ENCODE measurements at places on chromosomes 6 and 20.

- DNase-seq = peak; percentile 27
These were observed 698 bp downstream of the FAM210B start for GRCh38 chr20:56359212-56360132.

- DNase-seq = no peak
These were observed 32.5 kb downstream of the NDUFAF5 start for GRCh38 chr20:13817342-13817741.

DNA sequence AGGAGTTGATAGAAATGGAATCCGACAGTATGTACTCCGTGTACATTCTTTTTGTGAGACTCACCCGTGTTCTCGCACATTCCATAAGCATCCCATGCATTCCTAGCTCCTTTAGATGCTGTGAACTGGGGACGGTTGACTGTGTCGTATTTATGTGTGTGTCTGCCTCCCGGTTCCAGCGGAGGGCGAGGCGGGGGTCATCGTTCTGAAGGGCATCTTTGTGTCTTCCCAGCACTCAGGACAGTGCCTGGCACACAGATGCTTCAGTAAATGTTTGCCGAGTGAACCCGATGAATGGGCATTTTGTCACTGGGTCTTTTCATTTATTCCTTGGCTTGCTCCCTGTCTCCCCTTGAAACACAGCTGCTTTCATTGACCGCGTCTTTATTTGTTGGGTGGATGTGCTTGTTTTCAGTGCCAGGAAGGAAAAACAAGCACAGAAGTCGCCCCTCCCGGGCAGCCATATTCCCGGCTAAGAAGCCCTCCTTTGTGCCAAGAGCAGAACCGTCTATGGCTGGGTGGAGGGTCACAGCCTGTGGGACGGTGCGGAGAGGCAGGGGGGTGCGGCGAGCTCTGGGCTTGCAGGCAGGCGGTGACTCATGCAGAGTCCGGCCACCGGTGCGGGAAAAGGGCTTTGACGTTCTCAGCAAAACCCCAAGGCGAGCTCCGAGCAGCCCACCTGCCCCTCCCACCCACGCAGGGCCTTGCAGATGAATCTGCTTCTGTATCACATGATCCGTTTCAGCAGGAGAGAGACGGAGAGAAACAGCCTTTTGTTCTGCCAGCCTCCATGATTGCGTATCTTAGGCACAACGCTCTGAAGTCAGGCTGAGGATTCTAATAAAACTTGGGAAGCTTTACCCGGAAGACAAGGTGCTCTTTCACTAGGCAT lies 11.2 kb upstream of the PSMG4 start:
- peak; percentile 52 for DNase-seq

GRCh38 chr20:953742-954141 lies 37.6 kb upstream of the ANGPT4 start:
- peak; percentile 46 for DNase-seq

DNA sequence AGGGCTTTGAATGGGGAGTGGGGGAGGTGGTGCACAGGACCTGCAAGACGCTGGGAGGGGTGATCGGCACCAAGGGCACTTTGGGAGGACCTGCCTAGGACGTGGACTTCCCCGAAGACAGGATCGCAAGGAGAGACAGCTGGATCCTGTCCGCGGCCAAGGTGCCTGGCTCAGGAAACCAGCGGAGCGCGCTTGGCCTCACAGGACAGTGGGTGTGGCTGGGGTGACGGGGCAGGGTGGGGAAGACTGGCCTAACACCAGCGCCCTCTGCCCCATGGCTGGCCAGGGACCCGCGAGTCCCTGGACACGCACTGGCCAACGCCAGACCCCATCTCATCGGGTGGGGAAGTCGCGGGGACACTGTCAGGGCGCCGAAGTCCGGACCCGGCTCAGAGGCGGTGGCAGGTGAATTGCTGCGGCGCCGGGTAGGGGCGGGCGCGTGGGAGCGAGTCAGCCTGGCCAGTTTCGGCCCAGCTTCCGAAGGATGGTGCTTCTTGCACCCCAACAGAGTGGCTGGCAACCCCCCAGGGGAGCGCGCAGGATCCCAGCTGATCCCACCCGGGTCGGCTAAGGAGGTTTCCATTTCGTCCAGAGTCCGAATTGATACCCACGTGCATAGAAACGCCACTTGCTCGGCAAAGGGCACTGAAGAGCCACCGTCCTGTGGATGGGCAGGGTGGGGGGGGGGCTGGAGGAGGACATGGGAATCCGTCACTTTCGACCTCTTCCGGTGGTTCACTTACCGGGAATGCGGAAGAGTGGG lies 785 bp upstream of the THBD start:
- DNase-seq = peak; percentile 32

DNA sequence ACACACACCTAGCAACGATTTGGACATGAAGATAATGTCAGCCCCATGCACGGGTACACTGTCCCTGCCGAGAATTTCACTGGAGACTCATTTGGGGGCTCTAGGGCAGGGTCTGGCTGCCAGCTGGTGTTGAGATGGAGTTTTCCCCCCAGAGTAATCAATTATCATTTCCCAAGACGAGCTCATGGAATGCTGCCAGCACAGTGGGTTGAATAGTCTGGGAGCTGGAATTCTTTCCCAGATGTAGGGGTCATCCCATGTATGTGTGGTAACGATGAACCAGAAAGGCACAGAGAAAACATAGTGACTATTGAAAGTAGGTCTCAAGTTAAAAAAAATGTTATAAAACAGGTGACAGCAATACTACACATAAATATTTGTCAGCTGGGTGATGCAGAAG lies 579.9 kb downstream of the MAFB start:
- DNase-seq = no peak

- no peak for DNase-seq
These were observed 199.6 kb downstream of the TTLL2 start for GRCh38 chr6:167524261-167525111.

- peak; percentile 39 for DNase-seq
These were observed 70.3 kb downstream of the PKHD1 start for GRCh38 chr6:52016915-52017748.

DNA sequence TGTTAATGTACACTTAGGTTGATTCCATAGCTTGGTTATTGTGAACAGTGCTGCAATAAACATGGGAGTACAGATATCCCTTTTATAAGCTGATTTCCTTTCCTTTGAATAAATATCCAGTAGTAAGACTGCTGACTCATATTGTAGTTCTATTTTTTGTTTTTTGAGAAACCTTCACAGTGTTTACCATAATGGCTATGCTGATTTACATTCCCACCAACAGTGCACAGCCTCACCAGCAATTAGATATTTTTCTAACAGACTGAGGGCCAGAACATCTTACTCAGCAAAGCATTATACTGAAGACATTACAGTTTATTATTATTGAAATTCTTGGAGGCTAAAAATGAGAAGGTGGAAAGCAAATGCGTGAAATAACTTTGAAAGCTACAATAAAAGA lies 187.3 kb upstream of the HEY2 start:
- DNase-seq = no peak

GRCh38 chr6:11702500-11703130 lies 76.0 kb downstream of the ADTRP start:
- DNase-seq = no peak

DNA sequence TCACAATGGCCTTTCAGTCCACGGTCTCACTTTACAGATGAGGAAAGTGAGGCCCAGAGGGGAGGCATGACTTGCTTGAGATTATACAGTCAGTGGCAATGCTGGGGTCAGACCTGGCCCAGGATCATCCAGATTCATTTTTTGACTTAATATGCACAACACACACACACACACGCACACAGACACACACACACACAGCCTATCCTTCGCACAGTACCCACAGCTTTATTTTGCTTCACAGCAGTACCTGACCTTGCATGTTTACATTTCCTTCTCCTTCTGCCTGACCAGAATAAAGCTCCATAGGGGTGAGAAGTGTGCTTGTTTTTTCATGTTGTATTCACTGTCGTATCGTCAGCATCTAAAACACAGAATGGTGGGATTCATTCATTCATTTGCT lies 79.8 kb downstream of the VEGFA start:
- DNase-seq = no peak

- DNase-seq = no peak
These were observed 117.2 kb downstream of the LCA5 start for GRCh38 chr6:79420054-79420453.

- no peak for DNase-seq
These were observed 262.3 kb downstream of the CDH4 start for GRCh38 chr20:61514396-61514795.

DNA sequence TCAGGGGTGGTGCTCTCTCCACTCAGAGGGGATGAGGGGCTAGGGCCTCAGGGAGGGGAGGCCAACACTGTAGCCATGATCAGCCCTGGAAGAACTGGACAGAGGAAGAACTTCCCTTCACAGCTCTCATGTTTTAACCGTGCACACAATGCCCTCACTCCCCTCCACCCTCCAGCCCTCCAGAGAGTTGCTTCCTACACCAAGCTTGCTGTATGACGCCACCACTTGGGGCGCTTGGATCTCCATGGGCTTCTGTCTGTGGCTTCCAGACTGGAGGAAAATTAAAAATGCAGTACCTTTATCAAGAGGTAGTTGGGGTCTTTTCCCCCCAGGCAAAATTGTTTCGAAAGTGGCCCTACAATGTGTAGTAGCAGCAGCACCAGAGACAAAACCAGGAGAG lies 48.4 kb downstream of the ARHGAP40 start:
- DNase-seq = no peak

DNA sequence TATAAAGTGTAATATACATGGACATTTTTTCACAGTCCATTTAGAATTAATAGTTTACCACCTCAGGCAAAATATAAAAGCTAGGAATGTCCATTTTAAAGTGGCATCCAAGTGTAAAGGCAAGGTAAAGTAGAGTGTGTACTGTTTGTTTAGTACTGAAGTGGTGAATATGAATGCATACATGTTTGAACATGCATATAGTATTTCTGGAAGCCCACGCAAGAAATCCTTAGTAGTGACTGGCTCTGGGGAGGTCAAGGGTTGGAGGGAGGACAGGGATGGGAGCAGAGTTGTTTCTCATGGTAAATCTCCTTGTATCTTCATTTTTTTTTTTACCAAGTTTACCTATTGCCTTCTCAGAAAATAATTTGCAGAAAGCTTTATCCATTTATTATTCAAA lies 129.2 kb downstream of the UNC5CL start:
- no peak for DNase-seq

DNA sequence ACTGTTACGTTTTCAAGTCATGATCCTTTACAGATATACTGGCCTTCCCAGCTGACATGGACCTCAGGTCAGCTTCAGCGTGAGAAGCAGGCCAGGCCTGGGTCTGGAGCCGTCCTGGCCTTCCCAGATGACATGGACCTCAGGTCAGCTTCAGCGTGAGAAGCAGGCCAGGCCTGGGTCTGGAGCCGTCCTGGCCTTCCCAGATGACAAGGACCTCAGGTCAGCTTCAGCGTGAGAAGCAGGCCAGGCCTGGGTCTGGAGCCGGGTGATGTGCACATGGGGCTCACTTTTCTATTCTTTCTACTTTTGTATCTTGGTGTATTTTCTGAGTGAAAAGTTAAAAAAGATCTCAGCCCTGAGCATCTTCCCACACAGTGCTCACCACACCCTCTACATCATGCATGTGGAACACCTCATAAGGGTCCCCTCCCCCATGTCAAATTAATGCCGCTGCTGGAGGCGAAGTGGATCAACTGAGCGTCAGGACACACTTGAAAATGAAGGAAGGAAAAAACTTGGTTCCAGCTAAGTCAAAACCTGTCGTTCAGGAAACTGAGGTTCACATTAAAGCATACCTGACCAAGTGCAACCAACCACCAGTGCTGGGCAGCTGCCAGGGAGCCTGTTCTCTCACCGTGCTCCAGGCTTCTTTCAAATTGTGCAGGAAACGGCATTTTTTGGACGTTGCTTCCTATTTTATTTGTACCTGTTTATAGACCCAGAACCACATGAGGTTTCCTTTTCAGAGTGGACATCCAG lies 32.2 kb downstream of the KIF25 start:
- DNase-seq = no peak

GRCh38 chr6:98323605-98324004 lies 510.8 kb upstream of the POU3F2 start:
- DNase-seq = no peak

GRCh38 chr20:58566981-58567380 lies 51.8 kb upstream of the APCDD1L start:
- no peak for DNase-seq

GRCh38 chr20:48406498-48406897 lies 421.3 kb downstream of the PREX1 start:
- DNase-seq = no peak

GRCh38 chr6:56220078-56220477 lies 27.3 kb downstream of the COL21A1 start:
- DNase-seq = no peak

DNA sequence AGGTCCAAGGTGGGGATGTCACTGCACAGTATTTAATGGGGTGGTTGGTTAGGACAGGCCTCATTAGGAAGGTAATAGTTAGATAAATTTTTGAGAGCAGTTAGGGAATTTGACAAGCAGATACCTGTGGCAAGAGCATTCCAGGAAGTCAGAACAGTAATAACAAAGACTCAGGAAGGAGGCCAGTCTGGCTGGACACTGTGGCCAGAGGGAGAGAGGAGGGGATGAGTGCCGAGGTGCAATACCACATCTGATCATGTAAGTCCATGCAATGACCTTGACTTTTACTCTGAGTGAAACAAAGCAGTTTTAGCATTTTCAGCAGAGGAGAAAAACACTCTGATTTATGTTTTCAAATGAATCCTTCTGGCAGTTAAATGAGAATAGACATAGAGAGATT lies 990.7 kb upstream of the FLRT3 start:
- no peak for DNase-seq

DNA sequence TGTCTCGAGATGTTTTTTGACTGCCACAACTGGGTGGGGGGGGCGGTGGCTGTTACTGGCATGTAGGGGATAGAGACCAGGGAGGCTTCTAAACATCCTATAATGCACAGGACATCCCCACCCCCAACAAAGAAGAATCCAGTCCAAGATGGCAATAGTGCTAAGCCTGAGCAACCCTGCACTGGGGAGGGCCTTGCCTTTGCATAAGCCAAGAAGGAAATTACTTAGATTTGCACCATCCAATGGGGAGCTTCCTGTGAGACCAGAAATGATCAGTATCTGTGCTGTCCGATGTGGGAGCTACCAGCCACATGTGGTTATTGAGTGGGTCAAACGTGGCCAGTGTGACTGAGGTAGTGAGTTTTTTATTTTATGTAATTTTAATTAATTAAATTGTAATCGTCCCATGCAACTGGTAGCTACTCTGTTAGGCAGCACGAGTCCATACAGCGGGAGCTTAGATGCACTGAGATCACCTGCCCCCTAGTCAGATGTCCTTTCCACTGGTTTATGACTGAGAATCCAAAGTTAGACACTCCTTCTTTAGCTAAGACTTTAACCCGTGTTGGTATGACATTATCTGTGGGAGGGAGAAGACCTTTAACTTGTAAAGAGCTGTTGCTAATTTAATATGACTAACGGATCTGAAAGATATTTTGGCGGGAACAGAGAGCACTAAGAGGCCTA lies 97.4 kb upstream of the NEDD9 start:
- no peak for DNase-seq

- DNase-seq = peak; percentile 71
These were observed at the start of gene ZFP64 for GRCh38 chr20:52191132-52191915. ZFP64 (minus strand) TSS chr20:52191779; CDS start chr20:52191636, 143 bp downstream.

DNA sequence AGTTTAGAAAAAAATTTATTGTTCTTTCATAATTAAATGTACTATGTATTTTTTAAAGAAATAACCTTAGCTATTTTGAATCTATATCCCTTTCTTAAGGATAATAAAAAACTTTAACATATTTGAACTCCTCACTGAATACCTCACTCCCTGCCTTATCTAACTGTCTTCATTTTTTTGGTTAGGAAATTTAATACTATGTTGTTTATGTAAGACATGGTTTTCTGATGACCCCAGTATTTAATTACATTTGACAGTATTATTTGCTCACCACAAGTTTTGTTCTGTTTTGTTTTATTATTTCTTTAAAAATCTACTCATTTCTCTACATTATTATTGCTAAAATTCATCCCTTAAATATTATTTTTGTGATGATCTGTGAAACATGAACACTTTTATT lies 394.4 kb upstream of the ADGRB3 start:
- DNase-seq = no peak
